ENCODE measurements at places on chromosomes 7 and 10. TPM values are rescaled to one million over a fixed set of nuclear protein-coding genes. Genes with fewer than 3 reads are reported as not detected.

DNA sequence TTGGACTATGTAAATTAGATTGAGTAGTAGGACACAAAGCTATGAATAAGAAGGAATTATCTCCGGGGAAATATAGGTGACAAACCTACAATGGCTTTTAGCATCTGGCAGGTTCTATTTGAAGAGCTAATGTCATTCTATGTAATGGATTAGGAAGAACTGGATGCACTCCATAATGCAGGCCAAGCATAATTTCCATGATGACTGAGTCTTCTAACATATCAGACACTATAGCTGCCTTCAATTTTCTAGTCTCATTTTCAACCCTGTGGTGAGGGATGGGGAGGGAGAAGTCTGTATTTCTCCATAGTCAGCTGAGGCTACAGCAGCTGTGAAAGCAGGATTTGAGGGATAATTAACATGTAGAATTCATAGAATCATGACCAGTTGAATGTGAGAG, 390.4 kb upstream of the LRRTM3 start:
- DNase-seq: no peak

DNA sequence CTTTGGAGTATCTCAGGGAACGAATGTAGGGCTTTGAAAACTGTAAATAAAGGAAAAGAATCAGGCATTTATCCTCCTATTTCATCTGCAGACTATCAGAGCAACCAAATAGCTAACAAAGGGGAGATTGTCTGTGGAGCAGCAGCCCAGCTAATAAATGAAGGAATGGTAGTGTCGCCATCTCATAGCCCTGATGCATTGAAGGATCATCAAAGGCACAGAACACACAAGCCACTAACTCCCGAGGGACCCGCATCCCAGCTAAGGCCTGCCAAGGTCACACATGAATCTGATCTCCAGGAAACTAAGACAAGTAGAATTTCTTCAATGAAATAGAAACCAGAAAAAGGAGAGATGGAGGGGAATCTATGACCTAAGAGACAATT, 38.2 kb downstream of the CALML5 start:
- DNase-seq: no peak

DNA sequence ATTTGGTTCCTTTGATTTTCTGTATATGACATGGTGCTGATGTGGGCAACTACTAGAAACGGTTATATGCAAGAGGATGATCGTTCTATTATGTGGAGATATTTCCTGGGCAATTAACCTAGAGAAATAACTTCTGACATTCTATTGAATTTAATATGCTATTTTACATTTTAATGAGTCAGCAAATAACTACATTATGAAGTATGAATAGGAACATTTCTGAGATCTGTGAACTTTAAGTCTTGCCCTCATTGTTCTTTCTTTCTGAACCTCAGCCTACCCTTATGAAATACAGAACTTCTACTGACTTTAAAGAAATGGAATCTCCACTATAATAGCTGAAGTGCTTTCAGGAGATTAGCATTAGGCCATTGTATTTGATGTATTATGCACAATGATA, 59.6 kb downstream of the ZNF800 start:
- DNase-seq: no peak

GRCh38 chr7:126411821-126412383, 840.8 kb downstream of the GRM8 start:
- no peak for DNase-seq

DNA sequence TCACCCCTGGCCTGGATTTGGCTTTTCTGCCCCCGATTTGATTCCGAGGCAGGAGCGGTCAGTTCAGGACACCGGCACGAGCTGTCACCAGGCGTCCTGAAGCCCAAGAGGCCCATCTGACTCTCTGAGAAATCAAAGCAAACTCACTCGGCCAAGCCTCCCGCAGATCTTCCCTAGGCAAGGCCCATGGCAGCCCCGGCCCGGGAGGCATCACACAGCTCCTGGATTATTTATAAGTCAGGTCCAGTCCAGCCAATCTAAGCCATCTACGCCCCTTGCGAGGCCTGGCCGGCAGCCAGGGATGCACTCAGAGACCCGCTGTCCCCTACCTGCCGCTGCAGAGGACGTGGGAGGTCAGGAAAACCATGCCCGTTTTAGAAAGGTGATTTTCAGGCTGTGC, 87.3 kb upstream of the DIP2C start:
- DNase-seq: no peak

The ASIC3 gene
- total RNA-seq: 3.7 TPM

The CLEC5A gene
- 0.49 TPM for total RNA-seq

- no peak for DNase-seq
Observed at GRCh38 chr7:41877118-41877517, 174.2 kb upstream of the INHBA start.

- no peak for DNase-seq
Observed at GRCh38 chr7:124202546-124202945, 169.7 kb upstream of the TMEM229A start.

GRCh38 chr10:17233286-17233991, 5.4 kb downstream of the VIM start:
- no peak for DNase-seq

DNA sequence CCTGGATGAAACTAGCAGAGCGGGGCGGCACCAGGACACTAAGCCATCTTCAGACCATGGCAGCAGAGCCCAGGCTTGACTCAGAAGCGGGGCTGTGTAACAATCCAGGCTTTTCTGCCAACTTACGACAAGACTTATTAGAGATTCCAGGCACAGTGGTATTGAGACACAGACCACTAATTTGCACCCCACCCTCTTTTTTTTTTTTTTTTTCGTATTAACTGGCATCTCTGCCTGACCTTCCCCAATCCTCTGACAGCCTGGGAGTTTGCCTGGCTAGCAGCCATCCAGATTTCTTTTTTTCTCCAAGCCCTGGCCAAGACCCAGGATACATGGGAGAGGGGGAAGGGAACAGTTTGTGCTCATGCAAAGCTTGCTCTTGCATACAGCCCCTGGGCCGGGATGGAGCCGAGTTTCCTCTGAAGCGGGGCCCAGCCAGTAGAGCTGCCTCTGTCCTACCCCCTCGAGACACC, 182.4 kb downstream of the PLXNA4 start:
- no peak for DNase-seq

The SLC16A9 gene
- total RNA-seq: 3.7 TPM

DNA sequence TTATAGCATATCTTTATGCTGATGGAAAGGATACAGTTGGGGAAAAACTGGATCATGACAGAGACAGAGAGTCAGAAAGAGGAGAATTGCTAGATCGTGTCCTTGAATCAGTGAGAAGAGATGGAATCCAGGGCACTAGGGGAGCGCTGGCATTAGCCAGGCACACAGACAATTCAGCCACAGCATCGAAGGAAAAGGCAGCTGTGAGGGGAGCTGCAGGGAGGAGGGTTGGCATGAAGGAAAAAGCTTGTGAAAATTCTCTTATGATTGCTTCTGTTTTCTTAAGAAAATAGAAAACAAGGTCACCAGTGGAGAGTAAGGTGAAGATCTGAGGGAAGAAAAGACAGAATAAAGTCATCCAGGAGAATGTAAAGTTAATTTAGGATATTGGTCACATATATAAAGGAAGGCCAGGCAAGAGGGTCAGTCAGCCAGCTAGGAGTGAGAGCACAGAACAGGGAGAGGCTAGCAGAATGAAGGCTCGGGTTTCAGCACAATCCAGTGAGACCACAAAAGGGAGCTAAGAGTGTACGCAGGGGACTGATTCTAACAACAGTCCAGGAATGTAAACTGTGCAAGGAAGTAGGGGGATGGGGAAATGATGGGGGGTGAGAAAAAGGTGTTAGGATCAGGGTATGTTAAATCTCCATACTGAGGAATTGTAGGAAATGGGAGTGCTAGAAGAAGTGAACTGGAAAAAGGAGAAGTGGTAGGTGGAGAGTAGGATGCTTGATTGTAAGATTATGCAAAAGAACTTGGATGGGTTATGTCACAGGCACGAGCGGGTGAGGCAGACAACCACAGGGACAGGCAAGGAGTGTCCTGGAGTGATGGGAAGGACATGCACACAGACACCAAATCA, 112.0 kb downstream of the RNF32 start:
- DNase-seq: no peak

The TBC1D12 gene
- total RNA-seq: 14.7 TPM

- DNase-seq: no peak
Observed at GRCh38 chr10:110901954-110902819, 16.8 kb downstream of the BBIP1 start.

- no peak for DNase-seq
Observed at GRCh38 chr7:20079080-20079479, 138.1 kb downstream of the MACC1 start.

DNA sequence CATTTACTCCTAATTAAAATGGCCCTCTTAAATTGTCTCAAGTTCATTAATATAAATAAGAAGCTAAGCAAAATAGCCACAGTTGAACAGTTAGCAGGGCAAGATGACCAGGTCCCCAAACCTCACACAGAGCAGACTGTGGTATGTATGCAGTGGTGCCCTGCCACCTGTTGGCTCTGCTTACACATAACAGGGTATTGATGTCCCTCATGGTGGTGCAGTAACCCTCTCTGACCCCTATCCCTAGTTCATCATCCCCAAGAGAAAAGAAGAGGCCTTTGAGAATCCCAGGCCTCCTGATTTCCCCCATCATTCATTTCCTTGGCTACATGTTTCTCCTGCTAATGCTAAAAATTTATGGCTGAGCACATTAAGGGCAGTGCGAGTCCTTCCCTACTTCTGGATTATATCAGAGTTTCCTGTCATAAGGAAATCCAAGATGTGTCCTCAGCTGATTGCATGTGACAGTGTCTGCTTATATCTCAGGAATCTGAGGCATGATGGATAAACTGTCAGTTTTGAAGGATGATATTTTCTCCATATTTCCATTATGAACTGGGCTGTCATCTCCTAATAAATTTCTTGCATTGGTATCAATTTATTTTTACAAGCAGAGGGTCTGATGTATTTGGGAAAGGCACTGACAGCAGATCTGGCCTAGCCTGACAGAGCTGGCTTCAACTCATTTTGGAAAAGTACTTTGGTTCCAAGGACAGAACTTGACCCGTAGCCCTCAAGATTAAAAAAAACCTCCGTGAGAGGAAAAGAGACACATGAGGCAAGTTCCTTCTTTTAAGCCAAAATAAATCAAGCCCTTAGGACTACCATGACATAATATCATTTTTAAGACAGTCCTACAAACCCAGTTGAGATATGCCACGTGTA, 880.6 kb downstream of the LRMDA start:
- DNase-seq: no peak

DNA sequence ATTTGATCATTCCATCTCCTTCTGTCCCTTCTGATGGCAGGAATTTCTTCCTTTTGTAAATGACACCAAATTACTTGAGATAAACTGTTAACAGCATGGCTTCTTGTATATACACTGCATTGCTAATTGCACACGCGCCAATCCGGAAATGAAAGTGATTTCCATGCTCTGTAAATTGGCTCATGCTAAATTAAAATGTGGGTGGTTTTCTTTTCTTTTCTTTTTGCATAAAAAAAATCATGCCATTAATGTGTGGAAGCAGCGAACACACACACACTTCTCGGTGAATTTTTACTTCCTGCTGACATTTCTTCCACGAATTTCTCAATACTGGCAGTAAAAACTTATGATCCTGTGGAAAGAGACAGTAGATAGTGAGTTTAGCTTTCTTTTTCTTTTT, 123.1 kb upstream of the CCDC6 start:
- DNase-seq: no peak

- no peak for DNase-seq
Observed at GRCh38 chr10:114631090-114631665, 26.9 kb downstream of the ABLIM1 start.

- no peak for DNase-seq
Observed at GRCh38 chr7:39299695-39300094, 266.5 kb upstream of the YAE1 start.

The TMEM236 gene
- total RNA-seq: not detected

The GNG11 gene
- 15.0 TPM for total RNA-seq

The DHTKD1 gene
- 13.3 TPM for total RNA-seq

- DNase-seq: no peak
Observed at GRCh38 chr7:128876586-128876977, 13.9 kb downstream of the ATP6V1F start.

The NKX2-3 gene
- not detected for total RNA-seq

DNA sequence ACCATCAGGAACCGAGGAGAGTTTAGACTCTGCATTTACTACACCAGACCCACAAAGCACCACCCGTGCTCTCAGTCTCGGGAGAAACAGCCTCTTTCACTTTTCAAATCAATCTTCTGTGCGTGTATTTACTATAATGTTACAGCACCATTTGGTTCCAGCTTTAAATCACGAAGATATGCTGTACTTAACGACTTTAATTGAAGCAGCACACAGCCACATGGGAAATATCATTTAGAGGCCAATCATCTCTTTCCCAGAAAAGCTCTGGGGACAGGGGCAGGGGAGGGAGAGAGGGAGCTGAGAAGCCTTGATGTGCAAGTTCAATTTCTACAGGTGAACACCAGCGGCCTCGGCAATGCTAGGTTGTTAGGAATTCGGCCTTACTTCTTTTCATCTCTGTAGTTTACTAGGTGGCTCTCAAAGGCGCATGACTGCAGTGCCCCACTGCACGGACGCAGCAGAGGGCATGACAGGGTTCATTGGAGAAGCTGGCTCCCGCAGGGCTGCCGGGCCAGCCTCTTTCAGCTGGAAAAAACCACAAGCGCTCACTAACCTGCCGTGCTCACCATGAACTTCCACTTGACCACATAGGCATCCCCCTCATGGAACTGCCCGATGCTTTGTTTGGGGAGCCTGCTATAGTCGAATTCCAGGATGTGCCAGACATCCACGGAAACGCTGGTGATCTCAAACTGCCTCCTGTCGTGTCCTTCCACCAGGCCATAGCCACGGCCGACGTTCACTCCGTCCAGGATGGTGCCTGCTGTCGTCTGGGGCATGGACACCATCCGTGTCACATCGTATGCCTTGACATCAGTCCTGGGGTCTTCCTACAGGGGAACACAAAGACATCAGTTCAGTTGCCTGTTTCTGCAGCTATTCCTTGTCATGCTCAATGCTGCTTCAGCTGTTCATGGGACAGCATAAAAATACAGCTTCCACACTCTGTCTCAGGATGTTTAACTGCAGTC, 154.5 kb downstream of the SVIL start:
- peak; percentile 85 for DNase-seq

The ELFN1 gene
- total RNA-seq: 2.2 TPM

The LEP gene
- 7.4 TPM for total RNA-seq

The CISD1 gene
- total RNA-seq: 16.0 TPM

DNA sequence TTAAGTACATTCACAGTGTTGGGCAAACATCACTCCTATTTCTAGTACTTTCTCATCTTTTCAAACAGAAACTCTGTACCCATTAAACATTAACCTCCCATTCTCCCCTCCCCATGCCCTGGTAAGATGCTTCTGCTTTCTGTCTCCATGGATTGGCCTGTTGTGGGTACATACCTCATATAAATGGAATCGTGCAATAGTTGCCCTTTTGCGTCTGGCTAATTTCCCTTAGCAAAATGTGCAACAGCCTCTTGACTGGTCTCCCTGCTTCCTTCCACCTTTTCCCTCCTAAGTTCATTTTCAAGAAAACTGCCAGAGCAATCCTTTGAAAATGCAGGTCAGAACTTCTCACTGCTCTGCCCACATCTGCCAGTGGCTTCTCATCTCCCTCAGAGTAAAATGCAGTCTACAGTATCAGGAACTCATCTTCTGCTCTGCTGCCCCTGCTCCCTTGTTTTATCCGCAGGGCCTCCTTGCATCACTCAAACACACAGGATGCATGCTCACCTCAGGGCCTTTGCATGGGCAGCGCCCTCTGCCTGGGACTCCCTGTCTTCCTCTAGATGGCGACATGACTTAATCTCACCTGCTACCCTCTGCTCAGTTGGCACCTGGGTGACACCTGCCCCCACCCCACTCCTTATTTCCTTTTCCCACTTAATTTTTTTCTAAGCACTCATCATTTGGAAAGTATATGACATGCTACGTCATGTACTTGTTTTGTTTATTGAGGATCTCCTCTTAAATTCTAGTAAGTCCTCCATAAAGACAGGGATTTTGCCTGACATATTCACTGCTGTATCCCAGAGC, 44.3 kb upstream of the ECHDC3 start:
- no peak for DNase-seq
